ENCODE measurements at places on chromosomes 16 and 17.

GRCh38 chr16:23026784-23027362, 122.4 kb downstream of the USP31 start:
- DNase-seq: peak; percentile 24

DNA sequence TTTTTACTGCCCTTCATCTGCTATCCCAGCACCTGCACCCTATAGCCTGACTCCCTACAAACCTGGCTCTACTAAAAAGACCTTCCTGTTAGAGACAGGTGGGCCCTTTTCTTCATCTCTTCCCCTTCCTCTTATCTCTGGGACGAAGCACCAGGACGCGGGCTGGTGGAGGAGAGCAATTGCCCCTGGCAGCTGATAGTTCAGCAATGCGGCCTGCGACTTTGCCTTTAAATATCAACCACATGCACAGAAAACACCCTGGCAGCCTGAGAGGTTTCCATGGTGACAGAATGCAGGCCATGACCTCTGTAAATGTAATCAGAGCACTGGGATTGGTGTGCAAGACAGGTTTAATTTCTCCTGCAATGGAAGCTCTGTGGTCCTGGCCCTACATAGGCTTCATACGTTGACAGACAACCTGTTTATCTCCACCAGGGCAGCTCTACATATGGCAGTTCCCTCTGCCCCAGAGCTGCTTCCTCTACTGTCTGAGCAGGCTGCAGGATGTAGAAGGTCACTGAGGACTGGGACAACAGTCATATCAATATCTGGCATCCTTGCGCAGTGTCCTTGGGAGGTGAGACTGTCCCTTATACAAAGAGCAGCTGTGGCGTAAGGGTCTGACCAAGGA, 10.0 kb upstream of the SKAP1 start:
- no peak for DNase-seq

DNA sequence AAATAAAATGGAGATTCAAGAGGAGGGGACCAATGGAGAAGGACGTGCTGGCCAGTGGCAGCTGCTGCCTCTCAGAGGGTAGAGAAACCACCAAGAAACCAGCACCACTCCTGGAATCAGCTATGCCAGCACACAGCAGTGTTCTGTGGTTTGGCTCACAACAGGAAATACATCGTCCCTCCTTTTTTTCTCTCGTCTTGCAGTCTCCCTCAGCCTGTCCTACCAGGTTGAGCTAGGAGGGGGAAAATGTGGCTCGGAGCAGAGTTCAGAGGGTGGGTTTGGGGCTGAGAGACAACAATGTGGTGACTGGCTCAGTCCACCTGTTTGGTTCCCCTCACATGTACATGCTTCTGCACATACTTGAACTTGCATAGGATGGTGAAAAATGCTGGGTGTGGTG, 19.9 kb upstream of the SLC16A5 start:
- DNase-seq: no peak

DNA sequence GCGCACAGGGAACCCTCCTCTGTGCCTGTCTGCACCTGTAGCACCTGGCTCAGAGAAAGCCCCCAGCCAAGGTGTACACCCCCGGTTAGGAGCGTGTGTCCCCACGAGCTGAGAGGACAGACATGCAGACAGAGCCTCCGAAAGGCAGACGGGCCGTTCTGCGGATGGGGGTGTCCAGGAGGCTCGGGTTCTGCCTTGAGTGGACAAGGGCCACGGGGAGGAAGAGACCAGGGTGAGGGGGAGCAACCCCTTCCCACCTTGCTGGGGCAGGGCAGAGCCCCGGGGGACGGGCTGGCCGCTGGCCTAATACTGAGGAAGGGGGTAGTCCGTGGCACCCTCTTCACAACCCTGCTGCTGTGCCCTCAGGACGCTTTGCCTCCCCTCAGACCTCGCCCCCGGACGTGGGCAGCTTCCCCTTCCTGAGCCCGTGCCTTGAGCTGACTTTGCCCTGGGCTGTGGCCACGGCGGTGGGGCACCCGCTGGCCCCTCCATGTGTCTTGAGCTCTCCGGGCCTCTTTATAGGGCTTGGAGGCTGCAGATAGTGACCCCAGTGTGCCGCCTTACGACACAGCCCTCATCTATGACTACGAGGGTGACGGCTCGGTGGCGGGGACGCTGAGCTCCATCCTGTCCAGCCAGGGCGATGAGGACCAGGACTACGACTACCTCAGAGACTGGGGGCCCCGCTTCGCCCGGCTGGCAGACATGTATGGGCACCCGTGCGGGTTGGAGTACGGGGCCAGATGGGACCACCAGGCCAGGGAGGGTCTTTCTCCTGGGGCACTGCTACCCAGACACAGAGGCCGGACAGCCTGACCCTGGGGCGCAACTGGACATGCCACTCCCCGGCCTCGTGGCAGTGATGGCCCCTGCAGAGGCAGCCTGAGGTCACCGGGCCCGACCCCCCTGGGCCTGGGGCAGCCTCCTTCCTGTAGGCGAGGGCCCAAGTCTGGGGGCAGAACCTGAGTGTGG, 5.7 kb downstream of the SLC22A31 start:
- DNase-seq: no peak

- DNase-seq: no peak
These were observed 440.1 kb downstream of the CDH13 start for GRCh38 chr16:83066881-83067280.

- peak; percentile 81 for DNase-seq
These were observed 12.5 kb downstream of the FAHD1 start for GRCh38 chr16:1839554-1839953.

DNA sequence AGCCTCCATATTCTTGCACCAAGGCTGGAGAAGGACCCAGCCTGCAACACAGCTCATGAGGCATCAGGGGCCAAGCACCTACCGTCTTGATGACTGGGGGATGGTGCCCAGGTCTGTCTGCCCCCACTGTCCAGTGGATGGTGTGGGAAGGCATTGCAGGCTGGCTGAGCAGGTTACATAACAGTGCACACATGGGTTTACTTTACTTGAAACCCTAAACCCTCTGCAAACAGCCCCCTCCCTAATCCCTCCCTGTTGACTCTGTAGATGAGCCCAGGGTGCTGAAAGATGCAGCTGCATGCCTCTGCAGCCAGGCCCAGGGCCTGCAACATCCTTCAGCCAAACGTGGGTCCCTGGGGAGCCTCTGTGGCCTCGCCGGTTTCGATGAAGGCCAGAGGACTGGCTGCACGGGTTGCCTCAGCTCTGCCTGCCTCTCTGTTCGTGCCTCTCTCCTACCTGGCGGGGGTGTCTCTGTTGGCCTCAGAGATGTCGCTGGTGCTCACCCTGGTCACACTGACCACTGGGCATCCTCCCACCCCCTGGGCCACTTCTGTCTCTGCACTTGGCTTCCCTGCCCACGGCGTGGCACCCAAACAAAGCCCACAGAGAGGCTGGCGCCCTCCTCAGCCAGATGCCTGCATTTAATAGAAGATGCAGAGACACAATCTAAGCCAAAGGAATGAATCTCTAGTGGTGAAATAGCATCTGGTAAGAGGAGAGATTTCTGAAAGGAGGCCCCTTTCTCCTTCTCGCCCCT, 95.1 kb downstream of the METRNL start:
- peak; percentile 78 for DNase-seq

DNA sequence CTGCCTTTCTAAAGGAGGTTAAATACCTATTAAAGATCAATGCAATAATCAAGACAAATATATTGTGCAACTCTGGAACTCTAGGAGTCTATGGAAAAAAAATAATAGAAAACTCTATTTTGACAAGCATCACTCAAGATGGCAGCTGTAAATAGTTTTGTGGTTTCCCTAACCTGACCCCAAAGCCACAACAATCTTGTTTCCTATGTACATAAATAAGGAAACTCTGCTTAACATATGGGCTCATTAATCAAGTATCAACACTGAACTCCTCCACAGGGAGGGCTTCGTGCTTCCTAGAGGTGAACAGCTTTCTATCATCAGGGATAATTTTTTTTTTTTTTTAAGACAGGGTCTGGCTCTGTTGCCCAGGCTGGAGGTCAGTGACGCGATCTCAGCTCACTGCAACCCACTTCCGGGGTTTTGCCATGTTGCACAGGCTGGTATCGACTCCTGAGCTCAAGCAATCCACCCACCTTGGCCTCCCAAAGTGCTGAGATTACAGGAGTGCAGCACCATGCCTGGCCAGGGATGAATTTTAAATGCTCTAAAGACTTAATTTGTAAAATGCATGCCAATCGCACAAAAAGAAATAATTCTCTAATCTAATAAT, 42.5 kb downstream of the ARHGAP17 start:
- DNase-seq: no peak

- DNase-seq: peak; percentile 90
These were observed 737 bp downstream of the NUDT16L1 start for GRCh38 chr16:4693956-4694641.

- DNase-seq: peak; percentile 69
These were observed 13.0 kb downstream of the SARM1 start for GRCh38 chr17:28384281-28385036.

GRCh38 chr16:47359478-47359877, 101.4 kb downstream of the ITFG1 start:
- no peak for DNase-seq

DNA sequence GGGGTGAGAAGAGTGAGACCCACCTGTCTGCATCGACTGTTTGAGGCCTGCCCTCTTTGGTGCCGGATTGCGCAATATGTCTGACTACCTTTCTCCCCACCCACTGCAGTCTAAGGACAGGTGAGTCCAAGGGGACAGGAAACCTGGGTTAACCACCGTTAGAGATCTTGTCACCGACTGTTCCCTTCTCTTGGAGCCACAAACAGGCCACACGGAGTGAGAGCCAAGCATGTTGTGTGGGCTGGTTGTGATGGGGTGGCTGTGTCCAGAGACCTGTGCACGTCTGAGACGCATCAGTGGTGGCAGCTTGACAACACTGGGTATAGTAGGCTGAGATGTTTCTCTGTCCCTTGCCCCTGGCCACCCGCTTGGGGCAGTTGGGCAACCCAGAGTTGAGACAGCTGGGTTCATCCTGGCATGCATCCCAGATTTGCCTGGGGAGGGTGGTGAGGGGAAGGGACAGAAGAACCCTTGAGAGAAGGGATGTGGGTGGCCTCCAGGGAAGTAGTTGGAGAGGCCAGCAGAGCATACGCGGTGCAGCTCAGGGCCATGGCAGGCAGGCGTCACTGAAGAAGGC, 21.4 kb downstream of the MPRIP start:
- DNase-seq: no peak

DNA sequence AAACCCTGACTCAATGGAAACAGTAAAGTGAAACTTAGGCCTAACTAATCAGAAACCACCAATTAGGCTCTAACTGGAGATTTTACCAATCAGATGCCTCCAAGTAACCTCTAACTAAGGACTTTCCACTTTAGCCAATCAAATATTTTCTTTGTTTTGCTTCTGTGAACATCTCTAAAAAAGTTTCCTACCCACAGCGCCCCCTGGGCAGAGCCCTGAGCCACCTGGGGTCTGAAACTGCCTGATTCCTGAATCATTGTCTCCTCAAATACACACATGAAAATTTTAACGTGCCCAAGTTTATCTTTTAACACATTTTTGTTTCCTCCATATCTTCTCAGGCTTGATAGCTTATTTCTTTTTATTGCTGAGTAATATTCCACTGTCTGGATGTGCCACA, 19.0 kb downstream of the ADAD2 start:
- no peak for DNase-seq

DNA sequence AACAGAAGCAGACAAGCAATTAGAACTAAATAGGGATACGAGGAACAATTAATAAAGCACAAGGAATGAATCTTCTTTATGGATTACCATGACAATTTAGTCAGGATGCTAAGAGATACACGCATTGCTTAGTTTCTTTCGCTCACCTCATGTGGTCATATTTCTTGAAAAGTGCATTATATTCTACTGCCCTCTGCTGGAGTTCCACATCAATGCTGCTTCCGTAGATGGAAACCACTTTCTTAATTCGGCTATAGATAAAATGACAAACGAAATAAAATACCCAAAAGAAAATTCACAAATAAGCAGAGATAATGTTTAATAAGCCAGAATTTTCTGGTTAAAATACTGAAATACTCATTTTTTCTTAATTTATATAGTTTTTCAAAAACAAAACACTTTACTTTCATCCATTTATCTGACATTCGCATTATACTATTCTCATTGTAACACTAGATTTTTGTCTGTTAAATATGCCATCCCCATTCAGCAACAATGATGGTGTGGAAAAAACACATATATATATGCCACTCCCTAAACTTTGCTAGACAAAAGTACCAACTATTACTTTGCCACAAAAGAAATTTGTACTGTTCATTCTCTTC, 22.0 kb upstream of the PHLPP2 start:
- DNase-seq: peak; percentile 60

GRCh38 chr17:78879635-78880186, 23.3 kb downstream of the CEP295NL start:
- DNase-seq: peak; percentile 92

GRCh38 chr17:61018938-61019337, 341.3 kb downstream of the BCAS3 start:
- DNase-seq: no peak

GRCh38 chr17:44338702-44339101, 6.4 kb upstream of the GRN start:
- DNase-seq: no peak

DNA sequence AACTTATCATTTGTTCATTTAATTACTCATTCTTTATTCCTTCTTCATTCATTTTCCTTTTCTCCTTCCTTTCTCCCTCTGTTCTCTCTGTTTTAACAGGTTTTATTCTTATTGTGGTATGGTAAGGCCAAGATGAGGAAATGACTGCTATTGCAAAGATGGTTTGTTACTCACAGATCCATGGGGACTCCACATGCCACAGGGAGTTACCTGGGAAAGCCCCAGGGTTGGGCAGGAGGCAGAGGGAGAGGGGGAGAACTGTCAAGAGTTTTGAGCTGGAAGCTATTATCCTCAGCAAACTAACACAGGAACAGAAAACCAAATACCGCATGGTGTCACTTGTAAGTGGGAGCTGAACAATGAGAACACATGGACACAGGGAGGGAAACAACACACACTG, 453.3 kb downstream of the WWOX start:
- no peak for DNase-seq

- no peak for DNase-seq
These were observed 447.0 kb downstream of the SOX9 start for GRCh38 chr17:72567774-72568173.

GRCh38 chr16:55264949-55265348, 59.1 kb upstream of the IRX6 start:
- DNase-seq: no peak

DNA sequence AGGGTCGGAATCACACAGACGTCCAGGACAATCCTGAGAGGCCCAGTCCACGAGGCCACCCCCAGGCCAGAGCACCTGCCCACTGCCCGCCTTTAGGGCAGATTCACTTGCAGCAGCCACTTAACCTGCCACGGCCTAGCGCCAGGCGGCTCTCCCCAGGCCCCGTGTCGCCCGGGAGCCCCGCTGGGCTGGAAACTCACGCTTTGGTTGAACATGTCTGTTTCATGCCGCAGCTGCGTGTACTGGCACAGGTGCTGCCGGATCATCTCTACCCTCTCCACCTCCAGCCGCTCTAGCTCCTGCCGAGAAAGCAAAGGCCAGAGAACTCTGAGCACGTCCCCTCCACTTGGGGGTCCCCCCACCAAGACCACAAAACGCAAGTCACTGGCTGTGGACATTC, 12.7 kb upstream of the RCVRN start:
- no peak for DNase-seq

DNA sequence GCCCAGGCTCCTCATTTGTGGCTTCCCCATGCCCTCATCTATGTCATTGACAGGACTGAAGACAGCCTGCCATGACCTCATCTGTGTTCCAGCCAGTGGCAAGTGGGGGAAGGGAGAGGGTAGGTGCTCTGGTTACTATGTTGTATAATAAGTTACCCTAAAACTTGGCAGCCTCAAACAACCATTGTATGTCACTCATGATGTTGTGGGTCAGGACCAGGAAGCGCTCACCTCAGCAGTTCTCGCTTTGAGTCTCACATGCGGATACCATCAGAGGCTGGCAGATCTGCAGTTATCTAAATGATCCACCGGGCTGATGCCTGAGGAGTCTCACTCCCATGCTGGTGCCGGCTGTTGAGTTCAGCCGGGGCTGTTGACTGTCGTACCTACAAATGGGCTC, 89.0 kb upstream of the TMEM97 start:
- no peak for DNase-seq
